ENCODE measurements at places on chromosomes 2 and 18.

- DNase-seq: no peak
These were observed 10.8 kb downstream of the TMEM18 start for GRCh38 chr2:666441-666840.

DNA sequence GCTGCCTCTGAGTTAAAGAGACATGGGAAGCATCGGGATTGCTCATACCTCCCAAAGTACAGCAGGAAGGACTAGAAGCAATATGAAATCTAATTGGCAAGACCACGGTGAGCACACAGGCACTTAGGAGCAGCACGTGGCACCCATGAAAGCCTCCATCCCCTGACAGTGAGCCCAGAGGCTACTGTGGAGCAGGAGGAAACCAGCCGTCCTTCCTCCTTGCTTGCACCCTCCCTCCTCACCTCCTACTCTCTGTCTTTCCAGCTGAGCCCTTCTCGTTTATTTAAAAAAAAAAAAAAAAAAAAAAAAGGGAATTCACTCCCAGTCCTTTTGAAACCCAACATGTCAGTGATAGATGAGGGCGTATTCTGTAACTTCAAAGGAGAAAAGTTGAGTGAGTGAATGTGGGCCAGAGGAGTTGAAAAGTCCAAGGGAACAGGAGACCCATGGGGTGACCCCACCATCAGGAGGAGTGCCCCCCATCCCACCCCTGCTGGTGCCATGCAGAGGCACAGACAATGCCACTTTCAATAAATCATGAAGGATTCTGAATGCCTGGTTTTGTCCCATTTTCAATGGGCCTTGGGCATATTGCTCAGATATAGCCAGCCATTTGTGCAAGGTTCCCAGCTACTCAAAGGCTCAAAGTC, 96.6 kb upstream of the ALPP start:
- no peak for DNase-seq

DNA sequence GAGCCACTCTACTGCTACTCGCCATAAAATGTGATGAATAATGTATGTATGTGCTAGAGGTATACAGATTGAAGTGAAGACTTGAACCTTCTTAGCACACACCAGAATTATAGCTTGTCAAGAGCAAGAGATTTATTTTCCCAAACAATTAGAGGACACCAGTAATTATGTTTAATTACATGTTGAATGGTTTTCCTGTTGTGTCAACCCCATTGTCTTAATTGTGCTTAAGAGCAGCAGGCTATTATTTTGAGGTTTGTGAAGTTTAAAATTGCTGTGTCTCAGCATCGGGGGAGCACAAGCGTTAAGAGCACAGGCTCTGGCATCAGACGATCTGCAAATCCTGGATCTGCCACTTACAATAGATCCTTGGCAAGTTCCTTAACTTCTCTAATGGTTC, 29.0 kb downstream of the KIF5C start:
- no peak for DNase-seq

DNA sequence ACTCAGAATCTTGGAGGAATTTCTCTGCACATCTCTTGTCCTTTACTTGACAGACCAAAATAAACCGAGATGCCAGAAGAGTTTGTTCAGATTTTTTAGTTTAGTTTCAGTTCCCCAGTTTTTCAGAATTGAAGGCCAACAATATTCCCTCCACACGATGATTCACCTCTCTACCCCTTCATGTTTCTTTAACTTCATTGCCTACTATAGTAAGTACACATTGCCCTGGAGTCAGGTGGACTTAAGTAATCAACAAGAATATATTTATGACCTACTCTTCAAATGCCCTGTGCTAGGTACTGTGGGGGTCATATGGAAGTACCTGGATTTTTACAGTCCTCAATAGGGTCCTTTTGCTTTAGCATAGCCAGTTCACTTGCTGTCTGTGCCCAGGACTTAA, 79.6 kb upstream of the CTLA4 start:
- peak; percentile 75 for DNase-seq

DNA sequence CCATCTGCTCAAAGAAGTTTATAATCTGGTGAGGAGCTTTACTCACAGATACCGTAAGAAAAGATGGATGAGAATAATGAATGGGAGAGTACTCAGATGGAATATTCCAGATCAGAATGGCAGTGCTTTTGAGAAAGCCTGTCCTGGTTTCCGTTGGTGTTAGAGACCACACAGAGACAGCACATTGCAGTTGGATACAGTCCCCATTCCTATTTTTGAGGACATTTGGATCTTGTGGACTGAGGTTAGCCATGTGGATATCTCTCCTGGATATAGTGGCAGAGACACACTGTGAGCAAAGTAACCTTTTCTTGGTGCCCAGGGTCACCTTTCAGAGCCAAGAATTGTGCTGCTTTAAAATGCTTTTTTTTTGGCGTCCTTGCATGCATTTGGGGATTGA, 63.7 kb downstream of the TANC1 start:
- DNase-seq: no peak
